Motor neuron (in vitro differentiated cells): ENCODE measurements at places on chromosomes 5 and 9. TPM values are rescaled to one million over a fixed set of nuclear protein-coding genes. Genes with fewer than 3 reads are reported as not detected.

DNA sequence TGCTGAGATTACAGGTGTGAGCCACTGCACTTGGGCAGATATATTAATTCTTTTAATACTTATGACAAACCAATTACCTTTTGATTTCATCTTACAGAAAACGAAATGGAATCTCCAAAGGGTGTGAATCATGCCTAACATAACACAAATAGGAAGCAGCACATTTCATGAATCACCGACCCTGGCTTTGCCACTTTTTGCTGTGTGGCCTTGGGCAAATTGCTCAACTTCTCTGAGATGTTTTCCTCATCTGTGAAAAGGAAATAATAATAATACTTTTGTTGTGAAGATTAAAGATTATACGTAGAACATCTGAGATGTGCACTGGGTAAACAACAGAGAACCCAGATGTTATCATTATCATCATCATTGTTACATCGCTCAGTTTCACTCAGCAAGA, 50.7 kb upstream of the FREM1 start:
- no peak for ATAC-seq

DNA sequence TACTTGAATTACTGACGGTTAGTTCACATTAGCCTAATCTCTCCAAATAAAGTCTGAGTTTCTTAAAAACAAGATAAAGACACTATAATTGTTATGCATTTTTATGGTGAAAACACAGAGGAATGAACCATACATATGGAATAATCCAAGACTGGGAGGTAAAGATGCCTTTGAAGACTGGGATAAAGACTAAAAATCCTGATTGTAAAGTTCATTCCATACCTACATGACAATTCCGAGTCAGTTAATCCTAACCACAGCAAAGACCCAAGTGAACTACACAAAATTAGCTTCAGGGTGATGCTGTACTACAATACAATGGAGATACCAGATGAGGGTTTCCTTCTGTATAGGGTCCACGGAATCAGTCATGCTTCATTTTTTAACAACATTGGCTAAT, 6.3 kb downstream of the AP3B1 start:
- ATAC-seq: no peak

DNA sequence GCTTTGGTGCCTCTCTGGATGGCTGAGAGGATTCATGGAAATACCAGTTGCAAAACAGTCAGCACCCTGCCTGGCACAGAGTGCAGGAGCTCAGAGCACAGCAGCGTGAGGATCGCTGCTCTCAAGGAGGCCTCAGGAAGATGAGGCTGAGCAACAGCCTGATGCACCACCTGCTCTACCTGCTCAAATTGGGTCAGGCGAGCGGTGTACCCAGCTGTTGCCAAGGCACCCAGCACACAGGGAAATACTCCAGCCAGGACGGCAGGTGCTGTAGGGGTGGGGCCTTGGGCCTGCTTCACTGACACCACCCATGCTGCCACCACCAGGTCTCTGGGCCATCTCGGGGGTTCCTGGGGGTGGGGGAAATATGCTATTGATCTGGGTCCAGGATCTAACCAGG, 4.3 kb downstream of the EEIG1 start:
- ATAC-seq: no peak

GRCh38 chr9:109775516-109775915, 4.5 kb upstream of the PALM2AKAP2 start:
- ATAC-seq: no peak

- peak; percentile 44 for ATAC-seq
Observed at GRCh38 chr5:117623042-117623805, 1048.6 kb upstream of the SEMA6A start.

GRCh38 chr5:74185599-74185998, 454.9 kb downstream of the ENC1 start:
- ATAC-seq: no peak

GRCh38 chr9:34343090-34343489, 13.7 kb downstream of the NUDT2 start:
- no peak for ATAC-seq

DNA sequence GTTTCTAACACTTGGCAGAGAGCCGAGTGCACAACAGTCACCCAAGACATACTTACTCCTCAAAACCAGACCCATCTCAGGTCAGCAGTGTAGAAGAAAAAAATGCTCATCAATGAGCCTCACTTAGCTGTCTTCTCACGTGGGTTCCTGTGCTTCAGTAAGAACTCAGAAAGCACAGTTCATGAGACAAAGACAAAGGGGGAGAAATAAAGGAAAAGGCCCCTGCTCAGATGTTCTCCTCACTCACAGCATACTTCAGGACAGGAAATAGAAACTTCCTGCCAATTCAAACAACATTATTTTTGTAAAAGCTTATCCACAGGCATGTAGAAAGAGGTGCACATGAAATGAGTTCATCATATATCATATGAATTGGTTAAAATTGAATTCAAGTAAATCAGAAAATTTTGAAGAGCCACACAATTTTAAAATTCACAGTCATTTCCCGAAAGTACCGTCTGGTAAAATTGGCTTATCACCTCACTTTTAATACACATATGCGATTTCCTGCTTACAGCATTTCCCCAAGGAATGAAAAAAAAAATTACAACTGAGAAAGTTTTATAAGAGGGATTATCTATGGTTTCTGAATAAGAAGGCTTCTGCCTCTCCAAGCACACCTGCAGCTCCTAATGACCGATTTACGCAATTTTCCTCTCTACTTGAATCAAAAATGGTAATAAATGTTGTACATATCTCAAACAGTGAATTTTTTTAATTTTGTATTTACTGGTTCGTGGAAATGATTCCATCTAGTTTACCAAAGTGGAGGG, 328.3 kb downstream of the TMEM167A start:
- ATAC-seq: no peak

DNA sequence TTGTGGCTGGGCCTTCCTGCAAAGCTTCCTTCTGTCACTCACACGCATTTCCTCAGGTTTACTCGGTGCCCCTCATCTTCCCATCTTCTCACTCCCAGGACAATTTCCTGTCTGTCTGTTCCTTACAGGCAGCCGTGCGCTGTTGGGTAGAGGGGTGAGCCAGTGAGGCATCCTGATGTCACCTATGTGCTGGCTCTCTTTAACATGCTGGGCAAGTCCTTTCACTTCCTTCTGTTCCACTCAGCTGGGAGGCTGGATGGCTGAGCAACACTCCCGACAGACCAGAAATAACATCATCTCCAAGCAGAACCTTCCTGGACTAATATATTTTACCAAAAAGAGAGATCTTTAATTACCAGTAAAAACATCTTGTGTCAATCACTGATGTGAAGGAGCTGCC, 103.0 kb downstream of the HSD17B3 start:
- no peak for ATAC-seq

GRCh38 chr5:33277061-33277650, 163.6 kb upstream of the TARS1 start:
- ATAC-seq: no peak

- peak; percentile 73 for ATAC-seq
Observed at GRCh38 chr5:170225326-170226128, 7.3 kb upstream of the C5orf58 start.

DNA sequence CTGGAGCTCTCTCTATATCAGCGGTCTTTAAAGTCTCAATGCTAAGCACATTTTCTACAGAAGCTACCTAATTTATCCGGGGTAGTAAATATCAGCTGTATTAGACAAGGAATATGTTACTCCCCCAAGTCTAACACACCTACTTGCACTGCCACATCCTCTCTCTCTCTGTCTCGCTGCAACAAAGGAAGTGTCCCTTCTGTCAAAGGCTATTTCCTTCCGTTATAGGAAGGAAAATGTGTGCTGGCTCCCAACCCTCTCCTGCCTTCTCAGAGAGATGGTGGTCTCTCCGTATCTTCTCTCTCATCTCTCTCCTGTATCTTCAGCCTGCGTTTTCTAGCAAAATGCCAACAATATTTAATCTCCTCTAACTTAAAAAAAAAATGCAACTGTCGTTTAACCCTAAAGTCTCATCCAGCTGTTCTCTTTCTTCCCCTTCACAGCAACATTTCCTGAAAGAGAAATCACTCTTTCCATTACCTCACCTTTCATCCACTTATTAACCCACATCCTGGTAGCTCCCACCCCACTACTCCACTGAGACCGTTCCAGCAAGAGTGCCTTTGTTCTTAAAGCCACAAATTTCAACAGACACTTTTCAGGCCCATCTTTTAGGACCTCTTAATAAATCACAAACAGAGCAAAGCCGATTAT, 2.3 kb downstream of the TTF1 start:
- no peak for ATAC-seq

- peak; percentile 34 for ATAC-seq
Observed at GRCh38 chr9:86079421-86079831, 19.9 kb downstream of the GOLM1 start.

GRCh38 chr5:141326088-141326854, 4.0 kb upstream of the PCDHGA1 start:
- no peak for ATAC-seq

GRCh38 chr5:174832811-174833210, 108.4 kb downstream of the MSX2 start:
- ATAC-seq: no peak

DNA sequence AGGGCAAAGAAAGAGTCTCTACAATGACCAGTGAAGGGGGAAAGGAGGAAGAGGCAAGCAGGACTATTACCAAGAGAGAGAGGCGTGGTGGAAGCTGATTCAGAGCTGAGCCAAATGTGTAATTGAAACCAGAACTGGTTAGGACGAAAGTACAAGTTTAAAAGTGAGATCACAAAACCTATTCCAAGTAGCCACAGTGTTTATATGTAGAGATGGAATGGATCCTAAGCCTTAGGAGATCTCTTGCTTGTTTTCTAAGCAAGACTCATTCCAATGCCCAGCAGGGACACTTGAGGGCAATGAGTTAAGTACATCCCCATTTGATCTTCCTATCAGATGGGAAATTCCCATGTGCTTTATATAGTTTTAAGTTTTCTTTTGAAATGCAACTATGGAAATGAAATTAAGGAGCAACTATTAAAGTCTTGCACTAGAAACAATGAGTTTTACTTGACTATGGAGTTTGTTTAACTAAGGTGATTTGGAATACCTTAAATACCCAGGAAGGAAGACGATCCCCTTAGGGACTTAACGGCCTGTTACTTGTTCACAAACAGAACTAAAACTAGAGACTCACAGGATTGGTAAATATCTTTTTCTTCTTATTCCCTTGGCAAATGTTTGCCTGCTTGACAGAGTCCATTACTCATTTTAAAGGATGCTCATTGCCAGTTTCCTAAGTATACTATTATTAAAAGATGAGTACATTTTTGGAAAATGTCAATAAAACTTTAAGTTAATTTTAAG, 51.1 kb upstream of the SNX2 start:
- no peak for ATAC-seq

DNA sequence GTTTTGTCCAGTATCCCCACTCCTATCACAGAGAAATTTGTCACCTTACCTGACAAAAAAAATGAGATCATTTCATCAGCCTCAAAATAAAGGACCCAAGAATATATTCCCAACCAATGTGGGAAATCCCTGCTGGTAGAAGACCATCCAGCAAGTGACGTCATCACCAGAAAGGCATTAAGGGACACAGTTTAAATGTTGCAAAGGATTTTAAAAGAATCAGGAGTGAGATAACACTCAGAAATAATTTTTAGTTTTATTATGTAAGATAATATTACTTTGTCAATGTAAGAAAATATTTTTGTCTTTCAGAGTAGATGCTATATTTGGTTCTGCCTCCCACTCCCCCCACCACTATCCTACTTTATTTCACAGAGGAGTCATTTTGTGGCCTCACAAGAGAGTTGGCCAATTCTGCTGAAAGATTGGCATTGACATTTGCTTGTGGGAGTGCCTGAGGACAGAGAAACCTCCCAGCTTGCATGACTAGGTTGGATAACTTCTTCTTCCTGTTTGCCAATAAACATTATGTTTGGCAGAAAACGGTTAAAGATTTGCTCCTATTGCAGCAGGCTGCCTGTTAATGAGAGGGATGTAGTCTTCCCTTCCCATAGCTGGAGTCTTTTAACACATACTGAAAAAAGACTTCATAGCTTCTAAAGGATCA, 288.6 kb upstream of the DAB2 start:
- no peak for ATAC-seq

GRCh38 chr9:27817747-27818146, 244.5 kb upstream of the C9orf72 start:
- ATAC-seq: no peak

GRCh38 chr5:61673007-61673735, 341.1 kb downstream of the ZSWIM6 start:
- ATAC-seq: peak; percentile 91

GRCh38 chr9:11868795-11869194, 824.4 kb upstream of the TYRP1 start:
- ATAC-seq: no peak

DNA sequence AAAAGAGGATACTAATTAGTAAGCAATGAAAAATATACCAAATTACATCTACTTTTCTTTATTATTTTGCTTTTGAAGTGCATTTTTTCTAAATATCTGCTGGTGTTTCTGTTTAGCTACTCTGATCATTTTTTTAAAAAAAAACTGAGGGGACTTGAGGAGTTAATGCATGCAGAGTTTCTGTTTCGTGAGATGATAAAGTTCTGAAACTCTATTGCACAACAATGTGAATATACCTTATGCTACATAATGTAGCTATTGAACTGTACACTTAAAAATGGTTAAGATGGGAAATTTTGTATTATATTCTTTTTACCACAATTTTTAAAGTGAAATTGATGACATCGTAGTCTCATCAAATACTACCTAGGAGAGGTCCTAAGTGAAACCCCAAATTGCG, 288.3 kb upstream of the NR4A3 start:
- ATAC-seq: no peak

DNA sequence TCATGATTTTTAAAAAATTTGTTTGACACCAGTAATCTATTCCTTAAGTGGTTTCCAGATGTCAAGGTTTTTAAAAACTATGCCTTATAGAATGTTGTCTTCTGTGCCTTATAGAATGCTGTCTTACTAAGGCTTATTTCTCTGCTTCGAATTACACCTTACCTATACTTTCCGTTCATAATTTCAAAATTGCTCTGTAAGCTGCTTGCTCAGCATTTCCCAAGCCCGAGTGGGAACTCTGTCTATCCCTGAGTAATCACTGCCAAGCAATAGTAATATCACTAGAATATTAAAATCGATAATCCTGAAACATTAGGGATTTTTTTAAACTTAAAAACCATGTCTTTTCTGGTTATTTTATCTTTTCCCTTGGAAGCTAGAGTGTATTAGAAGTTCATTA, 376.3 kb downstream of the PIK3R1 start:
- no peak for ATAC-seq

GRCh38 chr9:33042473-33042872, 17.4 kb downstream of the DNAJA1 start:
- ATAC-seq: no peak

GRCh38 chr9:137618105-137619067, at the start of gene EHMT1:
Gene EHMT1, plus strand, starts transcription at chr9:137619005. Its CDS starts 24 bp downstream, at chr9:137619029.
- peak; percentile 64 for ATAC-seq

- ATAC-seq: no peak
Observed at GRCh38 chr9:6876195-6876894, 118.6 kb downstream of the KDM4C start.

The SLCO6A1 gene
- not detected in 2 replicates for total RNA-seq

The DEPDC1B gene
- 0.71 and 0.74 TPM in 2 replicates for total RNA-seq

The FOXD4L5 gene
- 0.57 and 1.8 TPM in 2 replicates for total RNA-seq

The SOX30 gene
- total RNA-seq: 0.13 and 0.62 TPM in 2 replicates

The CDC23 gene
- 29.3 and 31.9 TPM in 2 replicates for total RNA-seq

The DNAH5 gene
- total RNA-seq: 5.6 and 7.0 TPM in 2 replicates

The IFNA10 gene
- total RNA-seq: 0.23 TPM in 1 of 2 replicates, not detected in the other

The GAS1 gene
- 3.5 and 3.6 TPM in 2 replicates for total RNA-seq

The RAI14 gene
- 24.1 and 25.0 TPM in 2 replicates for total RNA-seq
